ENCODE measurements at places on chromosomes 12 and 14.

DNA sequence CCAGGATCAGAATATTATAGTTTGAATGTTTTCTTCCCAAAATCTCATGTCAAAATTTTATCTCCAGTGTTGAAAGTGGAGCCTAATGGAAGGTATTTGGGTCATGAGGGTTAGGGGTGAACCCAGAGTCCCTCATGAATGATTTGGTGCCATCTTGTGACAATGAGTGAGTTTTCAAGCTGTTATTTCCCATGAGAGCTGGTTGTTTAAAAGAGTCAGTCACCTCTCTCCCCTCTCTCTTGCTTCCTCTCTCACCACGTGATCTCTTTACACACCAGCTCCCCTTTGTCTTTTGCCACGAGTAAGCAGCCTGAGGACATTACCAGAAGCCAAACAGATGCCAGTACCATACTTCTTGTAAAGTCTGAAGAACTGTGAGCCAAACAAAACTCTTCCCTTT is 561.6 kb downstream of the RERGL start:
- DNase-seq: no peak

DNA sequence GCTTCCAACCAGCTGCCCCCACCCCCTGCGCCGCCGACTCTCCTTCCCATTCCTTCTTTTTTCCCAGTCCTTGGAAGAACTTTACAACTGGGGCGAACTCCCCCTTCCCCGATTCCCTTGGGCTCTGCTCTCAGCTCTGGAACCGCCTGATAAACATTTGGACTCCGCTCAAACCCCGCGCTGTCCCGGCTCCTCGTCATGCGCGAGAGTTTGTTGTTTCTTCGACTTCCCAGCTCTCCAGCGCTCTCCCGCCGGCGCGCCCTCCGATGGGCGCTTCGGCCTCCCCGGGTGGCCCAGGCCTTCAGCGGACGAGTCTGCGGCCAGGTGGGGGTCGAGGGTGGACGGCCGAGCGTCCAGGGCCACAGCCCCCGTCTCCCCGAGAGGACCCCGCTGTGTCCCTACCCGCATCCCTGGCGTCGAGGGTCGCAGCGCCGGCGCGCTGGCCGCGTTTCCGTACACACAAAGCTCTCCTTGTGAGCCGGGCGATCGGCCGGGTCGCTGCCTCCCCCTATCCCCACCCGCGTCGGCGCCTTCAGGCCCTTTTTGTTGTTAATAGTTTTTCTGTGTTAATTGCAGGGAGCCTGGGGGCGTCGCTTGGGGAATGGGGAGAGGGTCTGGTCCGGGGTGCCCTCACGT is 847 bp downstream of the MMP14 start:
- DNase-seq: no peak

- DNase-seq: no peak
Observed at GRCh38 chr12:58491306-58491705, 429.0 kb downstream of the LRIG3 start.

GRCh38 chr12:30378307-30378706 is 317.4 kb downstream of the IPO8 start:
- DNase-seq: no peak

GRCh38 chr12:64916411-64917261 is 92.2 kb downstream of the TBC1D30 start:
- DNase-seq: no peak

DNA sequence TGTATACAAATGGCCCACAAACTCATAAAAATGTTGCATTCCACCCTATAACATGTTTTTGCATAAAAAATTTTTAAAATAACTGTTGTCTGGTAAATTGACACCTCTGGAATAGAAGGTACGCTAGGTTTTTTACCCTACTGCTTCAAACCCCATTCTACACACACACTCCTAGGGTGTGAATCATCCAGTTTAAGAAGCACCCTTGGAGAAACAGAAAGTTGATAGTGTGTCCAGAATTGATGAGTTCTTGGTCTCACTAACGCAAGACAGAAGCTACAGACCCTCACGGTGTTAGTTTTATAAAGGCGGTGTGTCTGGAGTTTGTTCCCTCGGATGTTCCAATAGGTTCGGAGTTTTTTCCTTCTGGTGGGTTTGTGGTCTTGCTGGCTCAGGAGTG is 158.5 kb downstream of the KLRB1 start:
- DNase-seq: no peak

- no peak for DNase-seq
Observed at GRCh38 chr14:99755629-99756603, 37.3 kb upstream of the EML1 start.

DNA sequence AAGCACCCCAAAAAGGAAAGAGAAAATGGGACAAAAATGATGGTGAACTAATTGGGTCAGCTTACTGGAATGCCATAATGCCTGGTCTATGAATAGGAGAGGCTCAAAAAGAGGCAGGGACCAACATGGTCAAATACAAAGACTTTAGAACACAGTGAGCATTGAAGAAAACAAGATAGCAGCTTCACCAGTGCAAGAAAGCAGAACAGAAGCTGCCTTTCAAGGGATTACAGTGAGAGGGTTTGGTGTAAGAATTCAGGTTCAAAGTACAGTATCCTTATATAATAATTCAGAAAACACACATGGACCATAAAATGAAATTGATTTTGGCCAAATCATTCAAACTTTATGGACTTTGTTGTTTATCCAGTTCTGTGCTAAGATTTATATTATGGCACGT is 162.1 kb downstream of the NAV3 start:
- DNase-seq: no peak

- no peak for DNase-seq
Observed at GRCh38 chr14:76720382-76720813, 40.9 kb upstream of the VASH1 start.

DNA sequence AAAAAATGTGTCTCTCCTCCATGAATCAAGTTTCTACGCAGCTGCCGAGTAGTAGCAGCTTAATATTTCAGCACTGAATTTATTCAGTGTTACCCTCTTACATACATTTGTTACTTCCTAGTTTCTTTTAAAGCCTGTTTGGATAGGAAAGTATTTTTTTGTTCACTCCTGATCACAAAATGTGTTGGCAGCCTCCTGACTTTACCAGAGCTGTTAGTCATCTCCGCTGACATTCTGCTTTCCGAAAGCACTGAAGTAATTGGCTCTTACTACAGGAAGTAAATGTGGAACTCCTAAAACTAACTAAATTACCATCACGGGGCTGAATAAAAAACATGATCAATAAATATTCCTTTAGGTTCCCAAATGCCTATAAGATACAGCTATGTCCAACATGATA is 225.5 kb downstream of the EPS8 start:
- no peak for DNase-seq

GRCh38 chr14:98229656-98230366 is 1042.2 kb downstream of the BCL11B start:
- no peak for DNase-seq

DNA sequence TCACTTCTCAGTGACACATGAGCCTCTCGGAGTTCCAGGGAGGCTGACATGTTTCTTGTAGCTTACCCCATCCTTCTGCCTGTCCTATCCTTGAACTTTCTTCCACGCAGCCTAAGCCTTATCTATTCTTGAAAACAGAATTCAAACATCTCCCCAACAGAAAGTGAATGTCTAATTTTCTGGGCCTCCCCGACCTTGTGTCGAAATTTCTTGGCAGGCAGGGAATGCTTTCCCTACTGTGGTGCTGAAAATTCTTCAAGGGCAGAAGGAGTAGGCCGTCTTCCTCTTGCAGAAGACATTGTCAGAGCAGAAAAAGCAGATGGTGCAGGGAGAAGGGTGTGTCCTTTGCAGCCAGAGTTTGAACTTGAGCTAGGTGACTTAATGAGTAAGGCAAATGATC is 63.0 kb upstream of the TCL1B start:
- DNase-seq: no peak

DNA sequence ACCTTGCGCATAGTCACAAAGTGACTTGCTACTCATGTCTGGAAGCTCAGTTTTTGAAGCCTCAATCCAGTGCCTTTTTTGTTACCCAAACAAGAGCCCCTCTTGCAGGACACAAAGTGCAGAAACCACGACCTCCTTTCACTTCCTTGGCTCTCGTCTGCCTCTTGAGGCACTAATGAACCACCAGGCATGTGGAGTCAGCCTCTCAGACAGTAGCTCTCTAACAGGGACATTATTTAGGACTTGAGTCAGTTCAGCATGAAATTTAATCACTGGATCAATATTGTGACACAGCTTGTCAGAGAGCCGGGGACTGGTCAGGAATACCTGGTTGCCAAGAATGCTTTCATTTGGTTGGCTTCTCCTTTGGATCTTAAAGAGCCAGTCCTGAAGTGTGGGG is 46.7 kb downstream of the HSPB8 start:
- DNase-seq: no peak

DNA sequence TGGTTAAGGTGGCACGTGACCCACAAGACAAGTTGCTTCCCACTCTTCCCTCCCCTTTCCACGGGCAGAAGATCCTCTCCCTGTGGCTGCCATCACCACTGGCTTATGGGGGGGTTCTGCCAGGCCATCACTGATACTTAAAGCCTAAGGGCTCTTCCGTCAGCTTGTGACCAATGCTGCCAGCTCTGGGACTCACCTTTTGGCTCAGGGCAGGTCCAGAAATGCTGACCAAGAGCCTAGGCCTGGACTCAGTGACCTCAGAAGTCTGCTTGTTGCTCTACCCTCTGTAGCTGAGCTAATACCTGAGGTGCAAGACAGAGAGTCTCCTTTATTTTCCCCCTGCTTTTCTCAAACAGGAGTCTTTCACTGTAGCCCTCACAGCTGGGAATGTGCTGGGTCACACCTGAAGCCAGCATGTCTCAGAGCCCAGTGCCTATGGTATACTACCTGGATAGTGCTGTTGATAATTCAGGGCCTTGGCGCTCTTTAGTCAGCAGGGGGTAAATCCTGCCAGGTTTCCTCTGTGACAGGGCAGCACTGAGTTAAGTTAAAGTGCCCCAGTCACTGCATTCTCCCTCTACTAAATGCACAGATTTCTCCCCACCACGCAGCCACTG is 19.7 kb downstream of the FGD4 start:
- no peak for DNase-seq

DNA sequence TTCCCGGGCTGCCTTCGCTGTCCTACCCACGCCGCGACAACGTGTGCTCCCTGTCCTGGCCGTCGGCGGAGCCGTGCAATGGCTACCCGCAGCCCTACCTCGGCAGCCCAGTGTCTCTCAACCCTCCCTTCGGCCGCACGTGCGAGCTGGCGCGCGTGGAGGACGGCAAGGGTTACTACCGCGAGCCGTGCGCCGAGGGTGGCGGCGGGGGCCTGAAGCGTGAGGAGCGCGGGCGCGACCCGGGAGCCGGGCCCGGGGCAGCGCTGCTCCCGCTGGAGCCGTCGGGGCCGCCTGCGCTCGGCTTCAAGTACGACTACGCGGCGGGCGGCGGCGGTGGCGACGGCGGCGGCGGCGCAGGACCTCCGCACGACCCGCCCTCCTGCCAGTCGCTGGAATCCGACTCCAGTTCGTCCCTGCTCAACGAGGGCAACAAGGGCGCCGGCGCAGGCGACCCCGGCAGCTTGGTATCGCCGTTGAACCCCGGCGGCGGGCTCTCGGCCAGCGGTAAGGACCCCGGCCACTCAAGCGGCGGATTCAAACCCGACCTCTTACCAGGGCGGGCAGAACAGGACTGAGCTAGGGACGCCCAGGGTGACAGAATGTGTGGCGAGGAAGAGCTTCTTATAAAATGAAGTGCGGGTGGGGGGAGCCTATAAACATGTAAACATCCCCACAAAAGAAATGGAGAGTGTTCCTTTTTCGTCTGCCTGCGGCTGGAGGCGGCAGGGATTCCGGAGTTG is 503 bp downstream of the HOXC12 start:
- no peak for DNase-seq

DNA sequence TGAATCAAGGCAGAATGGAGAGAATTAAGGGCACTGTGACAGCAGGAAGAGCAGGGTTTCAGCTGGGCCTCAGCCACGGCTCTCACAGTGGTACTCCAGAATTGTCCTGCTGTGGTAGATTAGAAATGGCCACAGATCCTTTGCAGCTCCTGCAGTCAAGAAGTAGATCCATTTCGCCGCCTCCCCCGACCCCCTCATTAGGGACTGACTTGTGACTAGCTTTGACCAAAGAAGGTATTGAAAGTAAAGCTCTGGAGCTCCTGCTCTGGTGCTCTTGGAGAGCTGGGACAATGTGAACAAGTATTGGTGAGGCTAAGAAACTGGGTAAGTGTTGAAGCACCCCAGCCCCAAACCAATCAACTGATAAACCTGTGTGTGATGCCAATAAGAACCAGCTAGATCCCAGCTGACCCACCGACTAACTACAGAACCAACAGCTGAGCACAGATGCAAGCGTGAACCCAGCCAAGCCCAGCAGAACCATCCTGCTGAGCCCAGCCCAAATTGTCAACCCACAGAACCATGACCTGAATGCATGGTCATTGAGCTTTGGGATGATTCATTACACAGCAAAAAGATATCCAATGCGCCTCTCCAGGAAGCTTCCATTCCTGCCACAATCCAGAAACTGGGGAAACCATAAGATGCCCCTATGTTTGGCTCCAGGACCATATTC is 50.7 kb downstream of the JAG2 start:
- DNase-seq: no peak

GRCh38 chr12:62631471-62632410 is 165.1 kb downstream of the MON2 start:
- DNase-seq: peak; percentile 2

DNA sequence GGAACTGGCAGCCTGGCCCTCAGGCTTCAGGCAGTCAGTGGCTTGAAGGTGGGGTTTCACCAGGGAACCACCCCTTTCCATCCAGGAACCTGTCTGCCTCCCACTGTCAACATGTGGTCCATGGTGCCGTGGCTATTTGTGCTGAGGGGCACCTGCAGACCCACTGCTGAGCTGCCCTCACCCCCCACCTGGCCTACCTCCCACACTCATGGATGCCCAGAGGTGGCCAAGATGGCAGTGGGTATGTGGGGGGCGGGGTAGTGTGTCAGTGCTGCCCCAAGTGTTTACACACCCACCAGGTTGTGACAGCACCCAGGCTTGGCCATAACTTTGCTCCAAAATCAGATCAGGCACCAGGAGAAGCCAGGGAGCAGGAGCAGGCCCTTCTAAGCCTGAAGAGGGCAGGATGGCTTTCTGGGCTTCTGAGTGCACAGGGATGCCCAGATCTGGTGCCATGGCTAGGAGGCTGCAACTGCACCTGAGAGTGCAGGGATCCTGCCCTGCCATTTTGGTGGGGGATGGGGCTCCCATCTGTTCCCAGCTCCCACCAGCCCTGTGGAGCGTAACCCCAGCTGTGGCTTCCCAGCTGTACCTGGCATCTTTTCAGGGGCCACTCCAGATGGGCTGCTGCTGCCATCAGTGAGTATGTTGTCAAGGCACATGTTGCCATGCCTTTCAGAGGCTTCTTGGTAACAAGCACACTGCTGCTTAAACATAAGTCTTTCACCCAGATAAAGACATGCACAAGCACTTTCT is 263.9 kb downstream of the LRIG3 start:
- DNase-seq: no peak

- DNase-seq: no peak
Observed at GRCh38 chr14:26525085-26525484, 72.7 kb downstream of the NOVA1 start.

- no peak for DNase-seq
Observed at GRCh38 chr12:109455706-109456105, 21.4 kb downstream of the KCTD10 start.

- no peak for DNase-seq
Observed at GRCh38 chr14:99479160-99479905, 1.3 kb downstream of the SETD3 start.
